ENCODE measurements at places on chromosomes 12 and 14.

DNA sequence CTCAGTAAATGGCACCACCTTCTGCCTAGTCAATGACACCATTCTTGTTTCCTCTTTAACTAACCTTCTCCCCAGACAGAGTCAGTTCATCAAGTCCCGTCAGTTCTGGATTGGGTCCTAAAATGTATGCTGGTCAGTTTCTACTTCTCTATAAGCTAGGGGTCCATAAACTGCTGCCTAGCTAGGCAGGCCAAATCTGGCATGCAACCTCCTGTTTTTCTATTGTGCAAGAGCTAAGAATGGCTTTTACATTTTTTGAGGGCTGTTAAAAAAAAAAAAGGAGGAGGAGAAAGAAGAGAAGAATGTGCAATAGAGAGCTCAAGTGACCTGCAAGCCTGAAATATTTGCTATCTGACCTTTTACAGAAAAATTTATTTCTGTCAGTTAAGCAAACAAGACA is 6.4 kb upstream of the TMED10 start:
- no peak for DNase-seq

DNA sequence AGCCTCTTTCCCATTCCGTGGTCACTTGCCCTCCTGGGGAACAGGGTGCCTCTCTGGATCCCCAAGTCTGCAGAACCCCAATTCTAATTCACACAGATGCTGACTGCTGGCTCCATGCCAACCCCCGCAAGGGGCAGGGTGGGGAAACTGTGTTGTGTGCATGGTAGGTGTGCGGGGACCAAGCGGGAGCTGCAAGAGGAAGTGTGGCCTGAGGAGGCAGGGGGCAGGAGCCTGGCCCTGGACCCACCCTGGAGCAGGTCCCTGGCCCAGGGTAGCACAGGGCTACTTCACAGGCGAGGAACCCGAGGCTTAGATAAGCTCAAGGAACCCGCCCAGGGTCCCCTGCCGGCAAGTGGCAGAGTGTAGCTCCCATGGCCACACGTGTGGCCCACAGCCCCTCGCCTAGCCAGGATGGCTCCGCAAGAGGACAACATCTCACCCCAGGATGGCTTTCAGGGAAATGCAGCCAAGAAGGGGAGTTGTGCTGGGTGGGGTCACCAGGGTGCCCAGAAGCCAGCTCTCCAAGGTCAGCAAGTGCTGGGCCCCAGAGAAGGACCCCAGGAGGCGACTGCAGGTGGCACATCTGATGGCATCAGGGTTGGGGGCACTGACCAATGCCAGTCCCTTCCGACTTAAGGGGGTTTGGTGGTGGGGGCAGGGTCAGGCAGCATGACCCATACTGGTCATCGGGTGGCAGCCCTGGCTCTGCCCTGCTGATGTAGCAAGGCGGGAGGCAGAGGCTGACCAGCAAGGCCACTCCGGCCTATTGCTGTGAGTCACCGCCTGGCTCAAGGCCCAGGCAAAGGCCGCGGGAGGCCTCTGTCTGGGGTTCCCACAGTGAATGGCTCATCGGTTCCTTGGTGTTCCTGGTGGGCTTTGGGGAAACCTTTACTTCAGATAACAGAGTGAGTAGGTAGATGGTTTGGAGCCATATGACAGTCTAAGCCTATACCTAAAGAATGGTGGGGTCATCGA is 37.3 kb upstream of the EML1 start:
- DNase-seq, result no peak

- DNase-seq, result no peak
These were observed 31.4 kb downstream of the TMEM233 start for GRCh38 chr12:119624966-119625365.

DNA sequence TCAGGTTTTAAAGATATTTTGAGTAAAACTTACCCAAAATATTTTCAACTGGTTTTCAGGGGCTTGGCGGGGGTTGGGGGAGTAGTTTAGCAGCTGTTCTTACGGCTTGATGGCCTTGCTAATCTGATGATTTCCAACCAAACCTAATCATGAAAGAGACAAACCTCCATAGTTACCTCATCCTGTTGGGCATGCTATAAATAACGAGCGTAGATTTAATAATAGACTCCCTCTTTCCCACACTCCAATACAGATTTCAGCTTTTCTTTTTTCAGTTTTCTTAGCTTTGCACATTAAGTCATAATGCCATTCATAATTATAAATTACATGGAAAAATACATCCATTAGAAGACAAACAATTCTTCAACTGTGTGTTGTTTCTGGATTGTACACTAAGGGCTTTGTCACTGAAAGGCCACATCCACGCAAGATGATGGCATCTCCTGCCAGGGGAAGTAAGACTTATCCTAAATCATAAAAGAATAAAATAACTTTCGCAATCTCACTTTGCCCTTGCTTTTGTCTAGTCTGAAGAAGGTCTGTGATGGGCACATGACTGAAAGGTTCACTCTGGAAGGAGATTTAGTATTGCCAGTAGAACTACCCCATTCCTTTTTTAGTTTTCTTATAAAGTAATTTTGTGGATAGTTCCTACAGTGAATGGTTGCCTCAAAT is 23.2 kb downstream of the ITPR2 start:
- DNase-seq, result no peak

- no peak for DNase-seq
These were observed 35.8 kb downstream of the TIMELESS start for GRCh38 chr12:56413392-56413791.

- DNase-seq, result no peak
These were observed 208.5 kb downstream of the FOXG1 start for GRCh38 chr14:28975084-28975483.

DNA sequence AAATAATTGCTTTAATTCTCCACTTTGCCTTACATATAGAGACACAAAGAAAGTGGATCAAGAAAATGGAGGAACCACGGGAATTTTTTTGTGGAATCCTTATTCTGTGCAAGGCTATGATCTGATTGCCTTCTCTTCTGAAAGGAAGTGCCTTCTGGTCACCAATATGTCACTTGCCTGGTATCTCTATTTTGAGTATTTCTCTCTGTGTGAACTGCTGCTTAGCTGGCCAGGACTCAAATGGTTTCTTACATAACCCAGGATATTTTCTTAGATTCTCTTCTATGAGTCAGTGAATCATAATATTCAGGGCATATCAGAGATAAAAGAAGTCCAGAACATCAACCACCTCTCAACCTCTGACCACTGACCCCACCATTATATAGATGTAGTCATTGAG is 156.1 kb downstream of the DIO2 start:
- no peak for DNase-seq

GRCh38 chr14:104137297-104138097 is 890 bp upstream of the KIF26A start:
- DNase-seq, result peak; percentile 51

DNA sequence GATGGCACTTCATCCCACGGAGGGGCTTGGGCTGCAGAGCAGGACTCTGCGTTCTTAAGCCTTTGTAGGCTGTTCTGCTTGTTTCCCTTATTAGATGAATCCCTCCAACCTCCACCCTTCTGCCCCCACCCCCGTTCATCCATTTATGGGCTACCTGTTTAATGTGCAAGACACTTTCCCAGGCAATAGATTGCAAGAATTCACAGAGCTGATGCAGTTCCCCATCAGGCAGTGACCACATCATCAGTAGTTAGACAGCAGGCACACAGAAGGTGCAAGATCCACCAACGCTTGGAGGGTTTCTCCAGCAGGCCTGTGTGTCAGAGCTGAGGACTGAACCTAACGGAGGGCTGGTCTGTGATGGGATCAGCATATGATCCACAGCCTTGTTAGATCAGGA is 1.2 kb upstream of the C1R start:
- DNase-seq, result no peak

Data from activated CD4-positive, alpha-beta T cell treated with anti-CD3 and anti-CD28 coated beads for 4 hours (primary cell).